CD4-positive, alpha-beta T cell treated with Interleukin-4 for 4 hours (primary cell): ENCODE measurements at places on chromosomes 3 and 15.

- DNase-seq, result no peak
These were observed 541.7 kb downstream of the TBL1XR1 start for GRCh38 chr3:176655404-176656094.

GRCh38 chr15:47218295-47218694 is 499.0 kb upstream of the SEMA6D start:
- DNase-seq, result no peak

DNA sequence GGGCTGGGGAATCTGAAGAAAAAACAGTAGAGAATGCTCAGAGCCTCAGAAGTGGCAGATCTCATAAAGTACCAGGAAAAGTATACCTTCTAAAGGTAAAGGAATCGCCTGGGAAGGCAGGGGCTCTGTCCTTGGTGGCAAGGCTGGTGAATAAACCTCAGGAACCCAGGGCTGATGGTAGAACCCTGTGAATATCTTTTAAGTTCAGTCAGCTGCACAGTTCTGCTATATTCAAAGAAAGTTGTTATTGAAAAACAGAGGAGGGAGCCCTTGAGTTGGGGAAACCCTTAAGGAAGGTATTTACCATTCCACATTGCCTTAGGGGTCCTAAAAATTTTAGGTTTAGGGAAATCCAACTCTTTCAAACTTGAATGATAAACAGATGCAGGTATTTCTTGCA is 31.2 kb downstream of the ZPLD1 start:
- no peak for DNase-seq

- no peak for DNase-seq
These were observed 33.5 kb downstream of the PCCB start for GRCh38 chr3:136283627-136284026.

GRCh38 chr15:69036826-69037225 is 22.3 kb downstream of the NOX5 start:
- no peak for DNase-seq

GRCh38 chr15:69026355-69026754 is 11.9 kb downstream of the NOX5 start:
- no peak for DNase-seq

DNA sequence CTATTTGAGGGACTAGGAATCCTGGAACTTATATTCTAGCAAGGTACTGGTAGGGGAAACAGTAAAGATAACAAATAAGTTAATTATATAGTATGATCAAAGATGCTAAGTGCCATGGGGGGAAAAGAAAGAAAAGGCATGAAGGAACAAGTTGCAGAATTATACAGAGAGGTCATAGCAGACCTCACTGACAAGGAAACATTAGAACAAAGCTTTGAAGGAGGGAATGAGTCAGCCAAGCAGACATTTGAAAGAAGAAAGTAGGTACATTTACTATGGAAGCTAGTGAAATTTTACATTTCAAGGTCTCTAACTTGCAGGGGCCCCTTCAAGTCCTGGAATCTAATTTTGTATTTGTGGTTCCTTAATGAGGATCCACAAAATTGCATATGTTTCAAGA is 57.2 kb upstream of the TIPARP start:
- DNase-seq, result no peak

DNA sequence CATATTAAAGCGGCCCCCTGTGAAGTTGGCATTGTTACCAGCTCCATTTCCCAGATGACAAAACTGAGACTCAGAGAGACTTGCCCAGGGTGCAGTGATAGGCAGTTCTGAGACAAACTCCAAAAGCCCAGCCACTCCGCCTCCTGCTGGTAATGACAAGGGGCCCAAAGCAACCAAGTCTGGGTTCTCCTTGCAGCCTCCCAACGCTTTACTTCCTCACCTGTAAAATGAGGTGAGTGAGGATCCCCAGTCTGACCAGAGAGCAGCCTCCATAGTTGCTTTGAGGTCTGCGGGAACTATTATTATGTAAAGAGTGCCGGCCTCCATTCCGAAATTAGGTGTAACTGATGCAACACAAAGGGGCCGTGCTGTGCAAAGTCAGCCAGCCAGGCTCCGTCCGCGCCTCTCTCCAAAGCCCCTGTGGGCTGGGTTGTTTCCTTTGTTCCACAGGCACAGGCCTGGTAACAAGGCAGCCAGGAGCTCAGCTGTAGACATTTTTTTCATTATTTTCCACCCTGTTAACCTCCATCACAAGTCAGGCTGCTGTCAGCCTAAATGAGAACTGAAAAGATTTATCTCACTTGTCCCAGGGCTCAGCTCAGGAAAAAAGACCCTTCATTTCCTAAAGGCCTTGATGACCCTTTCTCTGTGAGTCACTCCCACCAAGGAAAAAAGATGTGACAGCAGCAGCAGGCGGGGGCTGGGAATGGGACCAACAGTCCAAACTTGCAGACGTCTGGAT is 139.1 kb upstream of the RAD18 start:
- DNase-seq, result no peak

DNA sequence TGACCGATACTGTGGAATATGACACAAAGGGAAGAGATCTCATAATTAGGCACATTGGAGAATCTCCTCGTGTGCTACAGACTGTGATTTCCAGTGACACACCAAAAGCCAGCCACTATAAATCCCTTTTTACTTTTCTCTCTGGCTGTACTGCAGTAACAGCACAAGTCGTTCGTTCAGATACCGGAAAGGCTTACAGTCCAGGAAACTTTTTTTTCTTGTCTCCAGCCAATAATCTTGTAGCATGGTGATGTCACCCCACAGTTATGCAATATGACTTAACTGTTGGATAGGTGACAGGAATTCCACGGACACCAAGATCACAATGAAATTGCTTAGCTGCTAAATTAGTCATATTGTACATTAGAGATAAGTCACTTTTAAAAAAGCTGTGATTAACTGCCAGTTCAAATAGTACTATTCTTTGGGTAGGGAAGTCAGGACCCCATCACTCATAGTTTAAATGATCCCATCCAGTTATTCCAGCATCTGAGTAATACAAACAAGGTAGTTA is 36.3 kb upstream of the TSC22D2 start:
- DNase-seq, result no peak

- no peak for DNase-seq
These were observed 22.4 kb downstream of the CD86 start for GRCh38 chr3:122077293-122078234.

GRCh38 chr15:98904544-98904943 is 103.0 kb downstream of the PGPEP1L start:
- no peak for DNase-seq

DNA sequence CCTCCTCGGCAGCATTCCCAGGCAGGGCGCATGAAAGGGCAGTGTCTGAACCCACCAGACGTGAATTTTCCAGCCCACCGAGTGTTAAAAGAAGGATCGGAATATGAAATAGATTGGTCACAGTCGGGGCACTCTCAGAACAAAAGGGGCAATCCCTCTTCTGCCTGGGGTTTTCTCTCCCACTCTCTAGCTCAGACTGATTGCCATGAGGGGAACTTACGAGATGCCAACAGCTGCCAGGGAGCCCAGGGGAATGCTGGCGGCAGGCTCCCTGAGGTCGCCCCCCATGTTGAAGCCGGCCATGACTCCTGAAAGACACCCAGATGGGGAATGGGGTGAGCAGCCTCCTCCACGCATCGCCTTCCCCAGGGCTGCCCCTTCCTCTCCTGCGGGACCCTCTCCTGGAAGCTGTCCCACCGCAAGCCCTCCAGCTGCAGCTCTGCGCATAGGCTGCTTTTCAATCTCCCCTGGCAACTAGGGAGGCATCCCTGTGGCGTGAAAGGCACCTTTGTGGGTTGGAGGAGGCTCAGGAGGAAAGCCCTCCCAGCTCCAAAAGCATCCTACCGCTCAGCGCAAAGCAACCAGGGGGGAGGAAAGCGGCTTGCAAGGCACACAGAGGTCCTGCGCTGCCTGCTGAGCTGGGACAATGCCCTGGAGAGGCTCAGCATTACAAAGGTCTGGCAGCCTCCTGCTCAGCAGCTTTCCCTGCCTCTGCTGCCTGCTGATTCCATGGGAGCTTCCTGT is 64.8 kb upstream of the HEG1 start:
- no peak for DNase-seq

DNA sequence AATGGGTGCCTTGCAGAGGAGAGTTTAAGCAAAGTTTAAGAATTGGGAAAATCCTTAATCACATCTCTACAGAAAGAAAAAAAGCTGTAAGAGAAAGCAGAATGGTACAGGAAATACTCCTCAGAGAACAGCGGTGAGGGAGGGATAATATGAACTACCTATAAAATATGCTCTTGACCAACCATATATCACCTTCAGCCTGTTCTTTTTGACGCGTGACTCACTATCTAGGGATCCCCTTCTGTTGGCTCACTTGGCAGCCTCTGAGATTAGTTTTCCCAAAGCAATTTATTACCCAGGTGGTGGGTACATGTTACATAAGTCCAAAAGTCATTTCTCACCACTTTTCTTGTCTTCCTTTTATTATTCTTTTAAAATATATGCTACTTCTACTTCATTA is 97.7 kb downstream of the CNTN6 start:
- DNase-seq, result no peak

- DNase-seq, result peak; percentile 56
These were observed 10.1 kb downstream of the CRTC3 start for GRCh38 chr15:90539789-90540188.

- no peak for DNase-seq
These were observed 27.7 kb downstream of the CRTC3 start for GRCh38 chr15:90557186-90558084.

DNA sequence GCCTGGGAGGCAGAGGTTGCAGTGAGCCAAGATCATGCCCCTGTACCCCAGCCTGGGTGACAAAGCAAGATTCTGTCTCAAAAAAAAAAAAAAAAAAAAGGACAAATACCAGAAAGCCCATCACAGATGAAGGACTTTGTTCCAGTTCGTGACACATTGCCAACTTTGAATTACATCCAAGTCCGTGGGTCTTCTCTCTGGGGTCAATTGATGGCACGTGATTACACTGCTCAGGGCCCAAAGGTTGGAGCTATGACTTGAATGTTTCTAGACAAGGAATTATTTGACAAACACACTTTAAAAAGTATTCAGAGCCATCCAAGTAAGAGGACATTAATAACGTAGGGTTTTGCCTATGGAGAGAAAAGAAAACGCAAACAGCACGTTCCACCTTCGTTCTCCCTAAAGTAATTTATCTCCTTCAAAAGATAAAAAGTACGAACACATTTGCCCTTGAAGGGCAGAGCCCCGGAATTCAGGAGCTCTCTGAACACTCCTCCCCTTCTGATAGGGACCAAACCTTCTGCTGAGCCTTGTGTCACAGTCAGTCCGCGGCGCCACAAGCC is 31.3 kb upstream of the ST3GAL6 start:
- no peak for DNase-seq

DNA sequence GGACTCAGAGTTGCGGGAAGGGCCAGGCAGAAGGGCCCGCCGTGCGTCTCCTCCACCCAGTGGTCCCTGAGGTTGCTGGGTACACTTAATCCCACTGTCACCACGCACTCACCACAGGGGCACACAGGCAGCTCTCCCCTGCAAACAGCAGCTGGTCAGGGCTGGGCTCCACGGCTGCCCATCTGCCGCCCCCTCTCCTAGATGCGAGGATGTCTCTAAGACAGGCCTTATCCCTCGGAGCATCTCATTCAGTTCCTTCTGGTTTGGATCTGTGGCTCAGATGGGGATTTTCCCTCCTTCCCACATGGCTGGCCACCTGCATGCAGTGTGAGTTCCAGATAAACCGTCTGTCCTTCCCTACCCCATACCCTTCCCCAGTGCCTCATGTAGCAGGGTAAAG is 26.3 kb downstream of the MRPS11 start:
- no peak for DNase-seq
